GM03348 (cell line): ENCODE measurements at places on chromosomes 4 and X.

DNA sequence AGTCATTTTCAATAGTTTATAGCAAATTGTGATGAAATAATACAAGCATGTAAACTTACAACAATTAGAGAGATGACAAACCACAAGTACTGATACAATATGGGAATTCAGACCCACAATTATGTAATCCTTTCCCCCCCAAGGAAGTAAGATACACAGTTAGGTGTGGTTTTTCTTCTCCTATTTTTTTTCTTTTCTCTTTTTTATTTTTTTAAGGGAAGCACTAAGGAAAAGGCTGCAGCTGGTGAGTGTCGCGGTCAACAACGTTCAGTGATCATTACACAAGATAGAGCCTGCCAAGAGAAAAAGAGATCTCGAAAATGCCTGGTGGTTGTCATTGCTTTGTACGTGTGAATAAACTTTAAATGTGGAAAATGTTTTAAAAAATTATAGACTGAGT lies 9.8 kb downstream of the NDNF start:
- no peak for DNase-seq

- peak; percentile 22 for DNase-seq
Observed at GRCh38 chrX:38192007-38192810, 28.5 kb downstream of the SRPX start.

GRCh38 chr4:161260819-161261218 lies 903.0 kb downstream of the FSTL5 start:
- DNase-seq = no peak

- peak; percentile 37 for DNase-seq
Observed at GRCh38 chr4:20126906-20127305, 124.8 kb upstream of the SLIT2 start.

DNA sequence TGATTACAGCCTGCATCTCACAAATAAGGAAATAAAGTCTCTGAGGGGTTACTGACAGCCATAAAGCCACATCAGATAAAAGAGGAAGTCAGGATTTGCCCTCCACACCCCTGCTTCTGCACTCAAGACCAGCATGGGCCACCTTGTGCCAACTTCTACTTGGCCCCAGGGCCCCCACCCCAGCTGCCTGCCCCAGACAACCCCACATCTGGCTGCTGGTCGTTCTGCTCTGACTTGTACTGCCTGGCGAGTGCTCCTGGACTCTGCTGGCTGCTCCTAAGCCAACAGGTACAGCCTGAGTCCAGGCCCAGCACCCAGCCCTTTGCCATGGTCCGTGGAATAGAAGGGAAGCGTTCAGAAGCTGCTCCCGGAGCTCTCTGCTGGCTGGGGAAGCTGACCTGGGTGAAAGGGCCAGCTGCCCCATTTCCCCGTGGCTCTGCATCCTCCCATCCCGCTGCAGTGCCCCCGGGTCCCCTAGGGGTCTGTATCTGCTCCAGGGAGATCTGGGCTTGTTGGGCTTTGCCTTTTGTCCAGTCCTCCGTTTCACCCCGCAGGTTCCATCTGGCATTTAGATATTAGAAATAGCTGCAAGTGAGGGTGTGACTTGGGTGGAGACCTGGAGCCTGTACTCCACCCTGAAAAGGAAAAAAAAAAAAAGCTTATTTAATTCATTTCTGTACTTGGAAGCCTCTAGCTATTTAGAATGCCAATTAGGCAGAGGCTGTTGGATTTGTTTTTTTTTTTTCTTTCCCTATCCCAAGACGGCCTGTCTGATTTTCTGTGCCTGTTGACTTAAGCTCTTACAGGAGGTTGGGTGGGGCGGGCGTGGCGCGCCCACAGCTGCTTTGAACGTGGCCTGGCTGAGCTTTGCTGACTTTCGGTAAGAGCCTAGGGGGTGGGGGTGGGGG lies 194.7 kb downstream of the PTTG2 start:
- no peak for DNase-seq

DNA sequence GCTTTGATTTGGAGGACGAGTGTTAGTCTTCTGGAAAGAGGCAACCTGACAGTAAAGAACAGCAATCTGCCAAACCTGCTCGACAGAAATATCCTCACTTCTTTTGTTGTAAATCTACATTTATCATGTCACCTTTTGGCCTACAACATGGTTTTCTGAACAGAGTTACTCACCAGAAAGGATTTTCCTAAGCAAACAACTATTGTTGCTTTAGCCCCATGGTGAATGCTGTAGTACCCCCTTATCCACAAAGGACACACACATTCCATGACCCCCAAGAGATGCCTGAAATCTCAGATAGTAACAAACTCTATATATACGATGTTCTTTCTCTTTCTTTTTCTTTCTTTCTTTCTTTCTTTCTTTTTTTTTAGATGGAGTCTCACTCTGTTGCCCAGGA lies 42.7 kb downstream of the TMEM150C start:
- no peak for DNase-seq

- no peak for DNase-seq
Observed at GRCh38 chr4:46852800-46853199, 56.2 kb downstream of the COX7B2 start.

DNA sequence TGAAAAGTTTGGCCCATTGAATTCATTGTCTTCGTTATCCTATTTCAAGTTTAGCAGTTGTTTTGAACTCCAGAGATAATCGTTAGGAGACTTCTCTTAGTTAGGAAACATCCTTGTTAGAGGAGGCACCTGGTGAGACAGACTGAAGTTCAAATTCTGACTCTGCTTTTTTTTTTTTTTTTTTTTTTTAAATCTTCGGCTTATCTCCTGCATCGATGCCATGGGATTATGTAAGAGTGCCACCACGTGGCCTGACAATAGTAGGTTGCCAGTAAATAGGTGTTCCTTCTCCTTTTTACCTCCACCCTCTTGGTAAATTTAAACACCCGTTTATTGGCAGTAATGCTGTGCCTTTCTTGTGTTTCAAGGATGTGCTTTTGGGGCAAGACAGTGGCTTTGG lies 149.3 kb downstream of the SOWAHB start:
- no peak for DNase-seq

DNA sequence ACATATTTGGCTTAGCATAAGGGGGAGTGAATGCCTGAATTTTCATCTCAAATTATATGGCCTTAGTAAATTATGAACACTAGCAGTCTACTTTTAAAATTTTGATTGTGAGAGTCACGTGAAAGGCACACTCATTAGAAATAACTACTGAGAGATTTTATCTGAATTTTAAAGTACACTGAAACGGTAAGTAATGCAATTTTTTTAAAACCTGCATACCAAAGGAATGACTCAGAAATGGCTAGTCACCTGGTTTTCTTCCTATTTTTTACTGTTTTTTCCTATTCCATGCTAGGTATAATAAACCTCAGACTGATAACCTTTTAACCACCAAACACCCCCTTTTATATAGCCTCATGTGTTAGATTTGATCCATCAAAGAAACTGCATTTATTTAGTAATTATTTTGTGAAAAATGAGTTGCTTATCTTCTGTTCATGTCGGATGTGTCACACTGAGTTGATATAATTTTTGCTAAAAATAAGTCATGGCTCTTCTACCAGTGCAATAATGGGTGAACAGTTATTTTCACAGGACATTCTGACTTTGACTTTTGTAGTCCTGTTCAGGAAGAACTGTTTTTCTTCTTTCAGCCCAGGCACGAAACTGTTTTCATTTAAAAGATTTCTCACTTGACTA lies 40.4 kb downstream of the CPEB2 start:
- no peak for DNase-seq

DNA sequence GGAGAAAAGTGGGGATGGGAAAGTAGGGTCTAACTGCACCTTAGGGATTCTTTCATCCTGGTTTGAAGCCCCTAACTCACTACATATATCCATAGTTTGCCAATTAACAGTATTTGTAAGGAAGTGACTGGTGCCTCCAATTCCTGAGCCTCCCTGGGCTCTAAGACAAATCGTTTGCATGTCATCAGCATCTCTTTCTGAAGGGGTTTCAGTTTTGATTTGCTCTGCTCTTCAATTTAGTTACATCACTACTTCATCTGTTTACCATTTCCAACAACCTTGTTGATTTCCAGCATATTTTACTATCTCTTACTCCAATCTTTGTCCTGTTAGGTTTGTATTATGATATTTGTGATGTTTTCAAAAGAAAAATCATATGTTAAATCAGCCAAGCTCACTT lies 15.5 kb upstream of the DDX60 start:
- DNase-seq = no peak

- peak; percentile 2 for DNase-seq
Observed at GRCh38 chrX:29257521-29257920, 670.3 kb downstream of the IL1RAPL1 start.

DNA sequence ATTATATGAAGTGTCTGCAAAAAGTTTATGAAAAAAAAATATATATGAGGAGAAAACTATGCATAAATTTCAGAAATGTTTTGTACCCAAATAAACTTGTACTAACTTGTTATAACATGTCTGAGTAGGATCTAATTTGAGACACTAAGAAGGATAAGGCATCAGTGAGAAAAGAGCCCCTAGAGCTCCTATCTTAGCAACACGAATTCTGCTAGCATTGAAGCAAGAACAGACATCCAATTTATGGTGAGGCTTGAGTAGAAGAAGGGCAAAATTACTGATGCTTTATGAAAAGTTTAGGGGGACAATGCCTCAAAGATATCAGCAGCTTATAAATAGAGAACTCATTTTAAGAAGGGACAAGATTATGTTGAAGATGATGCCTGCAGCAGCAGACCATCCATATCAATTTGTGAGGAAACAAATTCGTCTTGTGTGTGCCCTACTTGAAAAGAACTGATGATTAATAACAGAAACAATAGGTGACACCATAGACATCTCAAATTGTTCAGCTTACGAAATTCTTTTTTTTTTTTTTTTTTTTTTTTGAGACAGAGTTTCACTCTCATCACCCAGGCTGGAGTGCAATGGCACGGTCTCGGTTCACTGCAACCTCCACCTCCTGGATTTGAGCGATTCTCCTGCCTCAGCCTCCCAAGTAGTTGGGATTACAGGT lies 35.7 kb upstream of the ADAM29 start:
- no peak for DNase-seq

DNA sequence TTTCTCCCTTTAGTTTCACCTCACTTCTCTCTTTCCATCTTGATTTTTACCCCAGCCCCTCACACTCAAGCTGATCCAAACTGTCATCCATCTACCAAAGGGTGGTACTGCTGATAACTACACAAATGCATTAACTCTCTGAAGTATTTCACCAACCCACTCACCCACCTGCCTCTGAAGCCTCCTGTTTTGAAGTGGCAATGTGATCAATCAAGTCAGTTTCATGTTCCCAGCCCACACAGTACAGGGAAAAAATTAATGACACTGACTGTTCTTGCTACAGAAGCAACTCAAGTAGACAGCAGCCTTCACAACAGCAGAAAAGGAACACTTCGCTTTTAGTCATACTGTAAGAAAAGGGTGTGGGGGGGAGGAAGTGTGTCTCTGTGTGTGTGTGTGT lies 183.0 kb upstream of the NOCT start:
- DNase-seq = no peak

DNA sequence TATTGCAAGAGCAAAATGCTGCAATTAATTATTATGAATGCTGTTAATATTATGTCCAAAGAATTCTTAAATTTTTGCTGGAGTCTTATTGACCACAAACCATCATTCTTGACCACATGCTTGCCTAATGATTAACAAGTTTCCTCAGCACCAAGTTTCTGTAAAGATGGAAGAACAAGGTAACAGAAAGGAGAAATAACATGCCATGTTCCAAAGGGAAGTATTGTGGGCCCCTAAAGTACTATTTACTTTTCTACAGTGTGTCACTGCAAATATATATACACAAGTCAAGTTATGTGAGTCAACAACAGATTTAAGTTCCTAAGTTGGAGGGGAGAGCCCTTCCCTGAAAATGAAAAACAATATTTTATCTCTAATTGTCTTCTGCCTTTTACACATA lies 20.6 kb downstream of the FAM47E start:
- DNase-seq = no peak

GRCh38 chr4:39051492-39051891 lies 10.5 kb upstream of the KLHL5 start:
- no peak for DNase-seq

DNA sequence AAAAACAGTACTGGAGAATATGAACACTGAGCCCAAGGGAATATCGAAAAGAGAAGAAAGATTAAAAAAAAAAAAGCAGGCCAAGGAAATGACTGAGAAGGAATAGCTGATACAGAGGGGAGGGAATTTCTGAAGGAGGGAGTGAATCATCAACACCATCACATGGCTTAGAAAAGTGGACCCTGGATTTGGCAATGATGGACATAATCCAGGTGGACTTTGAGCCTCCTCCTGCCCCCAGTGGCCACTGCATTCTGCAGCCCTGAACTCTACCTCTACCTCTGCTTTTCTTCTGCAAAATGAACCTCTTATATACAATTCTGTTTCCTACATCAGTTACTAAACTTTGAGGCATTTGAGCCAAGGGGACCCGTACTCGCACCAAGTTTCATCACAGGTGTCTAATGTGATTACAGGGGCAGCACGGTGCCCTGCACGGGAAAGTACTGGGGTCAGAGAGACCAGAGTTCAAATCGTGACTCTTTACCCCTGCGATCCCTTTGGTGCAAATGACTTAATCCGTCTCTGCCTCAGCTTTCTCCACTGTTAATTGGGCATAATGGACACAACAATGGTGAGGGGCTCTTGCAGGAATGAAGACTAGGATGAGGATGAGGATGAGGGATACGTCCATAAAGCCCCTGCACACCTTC lies 1.1 kb downstream of the OCIAD2 start:
- peak; percentile 33 for DNase-seq

GRCh38 chr4:92646826-92647225 lies 343.1 kb downstream of the GRID2 start:
- DNase-seq = no peak

- DNase-seq = no peak
Observed at GRCh38 chr4:9953089-9953488, 68.2 kb downstream of the SLC2A9 start.

- peak; percentile 73 for DNase-seq
Observed at GRCh38 chr4:69800599-69800998, 40.2 kb upstream of the SULT1B1 start.

GRCh38 chr4:21476757-21477156 lies 471.8 kb downstream of the KCNIP4 start:
- no peak for DNase-seq

DNA sequence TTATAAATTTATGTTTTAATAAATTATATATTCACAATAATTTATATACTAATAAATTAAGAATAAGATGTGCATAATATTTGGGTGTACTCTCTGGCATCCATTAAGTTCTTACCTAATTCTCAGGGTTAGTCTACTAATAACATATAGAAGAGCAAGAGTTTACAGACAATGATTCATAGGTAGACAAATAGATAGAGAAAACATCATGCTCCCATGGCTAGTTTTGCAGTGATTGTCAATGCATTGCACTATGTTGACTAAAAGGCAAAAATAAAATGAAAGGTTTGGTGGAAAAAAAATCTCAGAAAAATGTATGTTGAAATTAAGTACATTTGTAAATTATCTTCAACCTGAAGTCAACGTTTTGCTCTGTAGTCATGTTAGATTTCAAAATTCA lies 606.0 kb downstream of the KCTD8 start:
- no peak for DNase-seq

GRCh38 chr4:144421839-144422565 lies 224.0 kb upstream of the HHIP start:
- DNase-seq = no peak
